HEK293T (cell line): ENCODE measurements at places on chromosomes 1 and 21.
A peak's percentile ranks its signal among the peaks of the same experiment; 100 is the strongest.

DNA sequence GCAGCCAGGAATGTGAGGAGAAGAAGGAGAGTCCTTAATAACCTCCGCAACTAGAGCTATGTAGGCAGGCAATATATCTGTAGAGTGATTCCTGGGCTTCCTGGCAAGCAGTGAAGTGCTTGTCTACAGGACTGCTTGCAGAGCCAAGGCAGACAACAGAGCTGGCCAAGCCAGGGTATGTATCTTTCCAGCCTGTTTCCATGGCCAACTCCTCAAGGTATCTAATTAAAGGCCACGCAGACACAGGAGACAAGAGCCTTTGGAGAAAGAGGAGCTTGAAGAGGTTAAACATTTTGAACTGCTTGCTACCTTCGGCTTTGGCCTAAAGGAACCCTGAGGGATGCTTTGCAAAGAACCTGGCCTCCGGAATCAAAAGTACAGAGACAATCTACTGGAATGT lies 137.4 kb downstream of the PIGK start:
- no peak for DNase-seq

GRCh38 chr1:28290851-28291250 lies 31.5 kb downstream of the SESN2 start:
- DNase-seq, result no peak

GRCh38 chr1:26362331-26362730 lies 8.4 kb upstream of the CRYBG2 start:
- DNase-seq, result no peak

- DNase-seq, result peak; percentile 53
Observed at GRCh38 chr1:200483491-200484143, 73.8 kb upstream of the ZNF281 start.

DNA sequence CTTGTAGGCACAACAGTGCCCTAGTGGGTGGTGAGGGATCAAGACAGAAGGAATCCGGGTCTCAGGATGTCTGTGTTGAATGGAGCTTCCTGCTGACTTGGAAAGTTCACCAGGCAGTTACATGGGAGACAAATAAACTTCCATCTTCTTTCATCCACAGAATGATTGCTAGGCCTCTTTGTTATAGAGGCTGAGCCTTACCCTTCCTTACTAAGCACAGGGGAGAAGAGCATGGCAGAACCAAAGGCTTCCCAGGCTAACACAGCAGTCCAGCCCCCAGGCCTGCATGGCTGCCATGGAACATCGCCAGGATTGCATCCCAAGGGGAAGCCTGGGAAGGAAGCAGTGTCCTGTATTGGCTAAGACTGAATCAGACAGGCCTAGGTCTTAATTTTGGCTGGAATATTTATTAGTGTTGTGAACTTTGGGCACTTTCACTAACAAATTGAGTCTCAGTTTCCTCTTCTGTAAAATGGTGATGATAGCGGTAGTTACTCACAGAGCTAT lies 18.7 kb downstream of the HEYL start:
- no peak for DNase-seq

GRCh38 chr1:1437904-1438376 lies 2.5 kb downstream of the VWA1 start:
- no peak for DNase-seq

DNA sequence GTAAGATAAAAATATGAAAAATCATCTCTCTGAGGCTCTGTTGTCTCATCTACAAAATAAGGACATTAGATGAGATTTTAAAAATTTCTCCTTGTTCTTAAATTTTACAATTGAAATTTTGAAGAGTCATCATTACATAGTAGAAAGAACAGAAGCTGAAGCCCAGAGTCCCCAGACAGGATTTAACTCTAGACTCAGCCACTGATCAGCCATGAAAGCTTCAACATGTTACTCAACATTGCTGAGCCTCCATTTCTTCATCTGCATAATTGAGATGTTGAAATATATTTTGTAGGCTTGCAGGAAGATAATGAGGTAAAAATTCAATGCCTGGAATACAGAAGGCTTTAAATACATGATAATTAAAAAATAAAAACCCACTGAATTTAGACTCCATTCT lies 633.3 kb downstream of the LMO4 start:
- DNase-seq, result no peak

GRCh38 chr1:178798232-178798861 lies 72.5 kb downstream of the ANGPTL1 start:
- no peak for DNase-seq

- DNase-seq, result peak; percentile 52
Observed at GRCh38 chr1:110829955-110830553, 42.9 kb upstream of the CD53 start.

DNA sequence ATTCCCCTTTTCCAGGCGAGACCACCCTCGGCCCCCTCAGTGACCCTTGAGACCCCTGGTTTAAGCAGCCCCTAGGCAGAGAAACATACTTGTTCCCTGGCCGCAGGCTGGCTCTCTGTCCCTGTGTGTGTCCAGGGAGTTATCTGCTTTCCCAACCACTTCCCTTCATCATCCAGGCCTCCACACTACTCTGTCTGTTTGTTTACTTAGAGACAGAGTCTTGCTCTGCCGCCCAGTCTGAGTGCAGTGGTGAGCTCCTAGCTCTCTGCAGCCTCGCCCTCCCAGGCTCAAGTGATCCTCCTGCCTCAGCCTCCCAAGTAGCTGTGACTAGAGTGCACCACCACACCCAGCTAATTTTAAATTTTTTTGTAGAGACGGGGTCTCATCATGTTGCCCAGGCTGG lies 5.8 kb upstream of the VWA1 start:
- peak; percentile 10 for DNase-seq

DNA sequence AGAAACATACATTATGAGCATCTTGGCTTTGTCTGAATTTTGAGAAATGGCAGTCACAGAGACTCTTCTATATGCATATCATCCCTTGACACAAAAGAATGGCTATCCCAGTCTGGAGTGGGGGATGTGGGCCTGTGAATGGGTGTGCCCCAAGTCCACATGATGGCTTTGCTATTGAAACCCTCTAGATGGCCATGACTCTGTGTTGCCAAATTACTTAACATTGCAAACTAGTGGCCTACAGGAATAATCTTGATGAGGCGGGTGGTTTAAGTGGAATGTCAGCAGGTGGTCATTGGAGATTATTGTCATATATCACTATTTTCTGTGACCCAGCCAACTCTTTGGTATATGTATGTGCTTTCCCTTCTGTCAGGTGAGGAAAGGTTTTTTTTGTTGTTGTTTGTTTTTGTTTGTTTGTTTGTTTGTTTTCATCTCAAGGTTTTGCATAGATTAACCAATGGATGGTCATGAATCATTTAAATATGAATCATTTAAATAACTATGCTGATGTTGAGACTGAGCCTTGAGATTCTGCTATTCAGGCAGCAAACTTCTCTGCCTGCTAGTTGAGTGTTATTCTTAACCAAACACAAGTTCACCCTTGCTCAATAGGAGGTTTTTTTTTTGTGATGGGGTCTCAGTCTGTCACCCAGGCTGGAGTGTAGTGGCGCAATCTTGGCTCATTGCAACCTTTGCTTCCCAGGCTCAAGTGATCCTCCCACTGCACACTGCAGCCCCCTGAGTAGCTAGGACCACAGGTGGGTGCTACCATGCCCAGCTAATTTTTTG lies 103.0 kb downstream of the NOS1AP start:
- no peak for DNase-seq

GRCh38 chr1:47174656-47175020 lies 15.2 kb downstream of the PDZK1IP1 start:
- DNase-seq, result no peak
